WTC11 (cell line): ENCODE measurements at places on chromosomes 2 and 18. TPM values are rescaled to one million over a fixed set of nuclear protein-coding genes. Genes with fewer than 3 reads are reported as not detected.

The CTLA4 gene
- 0.31 to 0.44 TPM in 2 of 3 replicates, not detected in the other for total RNA-seq

The PPP1R1C gene
- total RNA-seq = 3.4 to 8.7 TPM (median 3.7 TPM) in 3 replicates

DNA sequence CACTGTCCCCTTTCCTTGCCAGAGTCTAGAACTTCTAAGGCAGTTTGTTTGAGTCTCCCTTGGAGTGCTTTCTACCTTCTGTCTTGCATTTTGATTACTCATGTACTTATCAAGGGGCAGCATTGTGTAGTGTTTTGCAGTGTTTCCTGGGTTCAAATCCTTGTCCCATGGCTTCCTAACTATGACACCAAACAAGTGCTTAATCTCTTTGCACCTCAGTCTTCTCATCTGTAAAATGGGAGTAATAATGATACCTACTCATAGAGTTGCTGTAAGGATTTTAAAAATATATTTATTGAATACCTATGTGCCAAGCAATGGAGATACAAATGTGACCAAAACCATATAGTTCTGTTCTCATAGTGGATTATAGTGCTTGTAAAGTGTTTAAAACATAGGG, 105.5 kb upstream of the PKDCC start:
- no peak for DNase-seq

- DNase-seq = no peak
These were observed 86.3 kb downstream of the MDH1 start for GRCh38 chr2:63675026-63675425.

DNA sequence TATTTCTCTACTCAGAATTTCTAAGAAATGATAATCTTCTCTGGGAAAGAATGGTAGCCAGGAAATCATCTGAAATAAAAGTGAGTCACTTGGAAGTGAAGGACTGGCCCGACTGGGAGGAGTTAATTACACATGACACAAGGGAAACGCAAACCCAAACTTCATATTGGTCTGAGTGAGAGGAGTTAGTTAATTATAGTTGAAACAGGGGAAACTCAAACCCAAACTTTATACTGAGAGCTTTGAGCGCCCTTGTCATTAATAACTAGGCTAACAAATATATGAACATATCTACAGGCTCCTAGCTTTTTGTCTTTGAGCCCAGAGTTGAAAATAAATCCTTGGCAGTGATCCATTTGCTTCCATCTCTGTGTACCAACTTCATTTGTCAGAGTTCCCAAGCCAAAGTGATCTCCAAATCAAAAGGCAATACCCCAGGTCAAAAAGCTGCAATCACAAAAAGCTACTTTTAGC, 187.8 kb upstream of the COL3A1 start:
- DNase-seq = no peak
